ENCODE measurements at places on chromosomes 3 and 15.

DNA sequence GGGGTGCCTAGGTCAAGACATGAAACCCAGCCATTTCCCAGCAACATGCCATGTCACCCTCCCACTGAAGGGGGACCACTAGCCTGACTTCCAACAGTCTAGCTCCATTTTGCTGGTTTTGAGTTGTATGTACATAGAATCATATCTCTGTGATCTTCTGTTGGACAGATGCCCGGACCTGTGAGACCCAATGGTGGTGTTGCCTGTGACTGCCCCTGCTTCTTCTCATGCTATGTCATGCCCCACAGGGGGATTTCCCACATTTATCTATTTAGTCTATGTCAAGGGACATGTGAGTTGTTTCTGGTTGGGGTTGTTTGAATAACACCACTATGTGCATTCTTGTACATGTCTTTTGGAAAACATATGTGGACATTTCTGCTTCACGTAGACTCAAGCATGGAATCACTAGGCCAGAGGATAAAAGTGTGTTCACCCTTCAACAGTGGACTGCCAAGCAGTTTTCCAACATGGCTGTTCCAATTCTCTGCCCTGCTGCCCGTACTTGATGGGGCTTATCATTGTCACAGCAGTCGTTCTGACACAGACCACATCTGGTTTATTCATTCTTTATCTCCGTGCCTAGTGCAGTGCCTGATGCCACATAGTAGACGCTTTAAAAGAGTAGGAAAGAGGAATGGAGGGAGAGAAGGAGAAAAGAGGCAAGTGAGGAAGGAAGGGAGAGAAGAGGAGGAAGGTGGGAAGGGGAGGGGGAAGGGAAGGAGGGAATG lies 114.4 kb downstream of the TPRA1 start:
- no peak for DNase-seq

DNA sequence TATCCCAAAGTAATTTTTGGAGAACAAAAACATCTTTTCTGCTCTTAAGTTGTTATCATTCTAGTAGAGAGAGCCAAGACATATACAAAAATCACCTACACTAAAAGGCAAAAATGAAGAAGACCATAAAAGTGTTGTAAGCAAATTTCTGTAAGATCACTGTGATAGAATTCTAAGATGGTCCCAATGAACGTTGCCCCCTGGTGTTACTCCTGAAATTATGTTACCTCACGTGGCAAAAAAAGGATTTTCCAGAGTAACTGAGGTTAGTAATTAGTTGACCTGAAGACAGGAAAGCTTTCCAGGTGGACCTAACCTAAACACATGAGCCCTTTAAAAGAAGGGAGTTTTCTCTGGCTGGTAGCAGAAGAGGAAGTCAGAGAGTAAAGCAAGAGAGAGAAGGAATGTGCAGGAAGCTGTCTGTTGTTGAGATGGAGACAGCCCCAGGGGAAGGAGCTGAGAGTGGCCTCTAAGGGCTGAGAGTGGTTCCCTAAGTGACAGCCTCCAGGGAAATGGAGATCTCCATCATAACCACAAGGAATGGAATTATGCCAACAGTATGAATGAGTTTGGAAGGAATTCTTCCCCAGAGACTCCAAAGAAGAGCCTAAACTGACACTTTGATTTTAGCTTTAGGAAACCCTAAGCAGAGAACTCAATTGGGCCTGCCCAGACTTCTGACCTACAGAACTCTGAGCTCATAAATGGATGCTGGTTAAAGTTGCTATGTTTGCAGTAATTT lies 205.9 kb downstream of the CD47 start:
- peak; percentile 68 for DNase-seq

GRCh38 chr3:161392853-161393252 lies 21.5 kb upstream of the SPTSSB start:
- DNase-seq: no peak

- peak; percentile 53 for DNase-seq
Observed at GRCh38 chr3:27659279-27660021, 62.7 kb downstream of the EOMES start.

GRCh38 chr15:56772868-56773639 lies 39.7 kb upstream of the ZNF280D start:
- DNase-seq: peak; percentile 19

DNA sequence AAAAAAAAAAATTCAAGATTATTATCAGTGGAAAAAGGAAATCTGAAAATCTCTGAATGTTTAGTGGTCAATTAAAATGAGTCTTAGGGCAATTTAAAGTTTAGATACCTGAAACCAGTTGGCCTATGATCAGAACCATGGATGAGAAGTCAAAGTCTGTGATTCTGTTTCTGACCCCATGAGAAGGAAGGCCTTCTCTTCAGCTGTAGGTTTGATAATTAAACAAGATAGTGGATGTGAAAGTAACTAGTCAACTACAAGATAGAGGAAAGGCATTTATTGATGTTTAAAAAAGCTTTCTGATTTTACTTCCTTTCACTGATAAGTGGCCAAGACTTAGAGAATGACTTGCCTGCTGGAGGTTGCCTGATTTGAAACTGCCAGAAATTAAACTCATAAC lies 8.7 kb downstream of the PLS1 start:
- DNase-seq: no peak

DNA sequence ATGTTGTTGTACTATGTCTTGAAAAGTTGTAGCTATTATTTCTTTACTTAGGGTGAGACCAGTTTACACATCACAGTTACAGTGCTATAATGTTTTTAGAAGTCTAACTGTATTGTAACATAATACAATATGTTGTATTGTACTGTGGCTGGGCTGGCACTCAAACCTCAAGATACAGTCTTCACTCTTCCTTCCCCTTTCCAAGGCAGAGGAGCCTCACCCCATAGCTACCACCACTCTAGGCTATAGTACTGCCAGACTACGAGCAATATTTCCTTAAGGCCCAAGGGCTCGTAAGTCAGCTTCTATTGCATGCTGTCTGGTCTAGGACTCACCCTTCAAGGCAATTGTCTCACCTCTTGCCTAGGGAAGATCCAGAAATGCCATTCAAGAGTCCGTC lies 597.7 kb downstream of the OTOL1 start:
- no peak for DNase-seq

- no peak for DNase-seq
Observed at GRCh38 chr3:184604615-184605290, 43.2 kb downstream of the EPHB3 start.

GRCh38 chr3:196124608-196125007 lies 42.7 kb upstream of the TFRC start:
- DNase-seq: no peak

DNA sequence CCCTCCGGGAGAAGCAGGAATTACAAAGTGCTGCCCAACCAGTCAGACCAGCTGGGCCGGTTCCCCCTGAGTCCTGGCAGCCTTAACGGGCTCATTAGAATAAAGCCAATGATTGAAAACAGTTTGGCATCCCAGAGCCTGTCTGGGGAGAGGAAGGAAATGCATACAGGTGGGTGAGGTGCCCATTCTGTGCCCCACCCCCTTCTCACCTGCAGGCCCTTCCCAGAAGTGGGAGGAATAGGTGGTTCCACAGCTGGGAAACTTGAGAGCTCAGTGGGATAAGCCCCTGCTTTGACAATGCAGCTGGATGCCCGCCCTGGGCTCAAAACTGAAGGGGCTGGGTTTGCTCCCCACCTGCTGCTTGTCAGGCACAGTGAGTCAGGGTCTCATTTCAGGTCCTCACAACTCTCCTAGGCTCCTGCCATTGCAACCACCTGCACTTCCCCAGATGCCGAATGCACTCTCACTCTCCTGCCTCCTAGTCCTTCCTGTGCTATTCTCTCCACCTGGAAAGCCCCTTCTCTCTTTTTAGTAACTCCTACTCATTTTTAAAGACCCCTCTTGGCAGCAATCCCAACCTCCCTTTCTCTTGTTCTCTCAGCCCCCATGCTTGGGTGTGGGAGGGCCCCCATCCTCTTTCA lies 5.5 kb upstream of the BUB1B start:
- no peak for DNase-seq

DNA sequence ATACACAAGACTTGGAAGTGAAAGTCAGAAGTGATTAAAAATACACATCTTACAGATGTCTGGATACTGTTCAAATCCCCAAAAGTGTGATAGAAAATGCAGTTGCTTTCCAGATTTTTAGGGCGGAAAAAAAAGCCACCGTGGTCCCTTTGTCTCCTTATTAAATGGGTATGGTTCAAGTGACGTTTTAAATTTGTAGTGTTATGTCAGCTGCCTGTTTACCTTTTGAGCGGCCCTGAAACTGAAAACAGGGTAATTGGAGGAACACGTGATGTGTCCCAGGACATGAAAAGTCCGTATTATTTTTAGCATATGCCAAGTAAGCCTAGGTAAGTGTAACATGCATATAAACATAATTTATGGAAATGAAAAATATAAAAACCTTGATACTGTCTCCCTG lies 109.0 kb upstream of the PDZRN3 start:
- DNase-seq: no peak

DNA sequence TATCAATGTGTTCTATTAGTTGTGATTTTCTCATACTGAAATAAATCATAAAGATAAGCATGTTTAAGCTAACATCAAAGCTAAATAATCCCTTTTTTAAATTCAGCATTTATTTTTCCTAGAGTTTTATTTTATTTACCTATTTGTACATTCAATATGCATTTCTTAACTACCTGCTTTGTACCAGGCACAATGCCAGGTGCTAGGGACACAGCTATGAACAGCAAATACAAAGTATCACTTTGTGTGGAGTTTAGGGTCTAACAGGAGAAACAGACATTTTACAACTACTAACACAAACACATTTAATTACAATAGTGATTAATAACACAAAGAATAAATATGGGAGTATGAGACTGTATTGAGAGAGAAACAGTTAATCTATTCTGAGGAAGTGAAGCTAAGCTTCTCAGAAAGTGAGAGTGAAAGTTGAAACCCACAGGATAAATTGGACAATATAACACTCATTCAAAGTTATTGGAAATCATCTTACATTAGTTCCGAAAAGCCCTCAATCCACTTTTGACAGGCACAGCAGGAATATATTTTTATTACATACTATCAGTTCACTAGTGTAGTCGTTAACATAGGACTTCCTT lies 159.6 kb downstream of the GBE1 start:
- no peak for DNase-seq

DNA sequence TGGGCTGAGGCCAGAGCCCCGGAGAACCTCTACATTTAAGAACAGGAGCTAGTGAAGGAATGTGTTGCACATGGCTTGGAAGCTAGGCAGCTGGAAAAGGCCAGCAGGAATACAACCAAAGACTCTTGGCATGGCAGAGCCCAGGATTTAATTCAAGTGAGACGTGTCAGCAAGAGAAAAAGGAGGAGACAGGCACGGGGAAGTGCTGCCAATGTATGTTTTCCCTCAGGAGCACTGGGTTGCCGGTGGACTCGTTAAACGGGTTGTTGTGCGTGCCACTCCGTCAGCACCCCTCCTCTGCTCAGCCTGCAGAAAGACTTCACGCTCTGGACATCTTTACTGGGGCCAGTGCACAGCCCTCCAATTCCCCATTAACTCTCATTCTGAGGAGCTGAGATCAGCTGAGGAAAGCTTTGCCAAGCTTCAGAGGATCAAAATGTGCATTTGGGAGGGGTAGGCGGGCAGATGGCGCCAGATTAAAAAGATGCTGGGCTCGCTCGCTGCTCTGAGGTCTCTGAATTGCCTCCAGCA lies 103.7 kb downstream of the PDZRN3 start:
- no peak for DNase-seq

DNA sequence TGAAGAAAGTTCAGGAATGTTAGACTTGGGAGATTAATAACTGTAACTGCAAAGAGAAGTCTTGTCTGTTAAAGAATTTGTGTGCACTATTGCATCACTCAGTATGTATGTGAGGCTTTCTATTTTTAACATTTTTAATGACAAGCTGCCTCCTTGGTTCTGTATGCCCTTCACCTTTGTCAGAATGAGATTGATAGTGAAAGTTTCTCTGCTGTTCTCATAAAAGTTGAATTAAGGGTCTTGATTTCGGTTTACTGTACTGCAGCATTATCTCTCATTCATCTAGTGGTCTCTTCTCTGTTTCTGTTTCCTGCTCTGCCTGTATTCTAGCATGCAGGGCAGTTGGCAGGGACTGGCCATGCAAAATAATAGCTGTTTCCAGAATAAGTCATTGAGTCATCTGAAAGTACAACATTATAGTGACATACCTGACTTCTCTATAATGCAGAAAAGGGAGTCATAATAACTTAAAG lies 454.9 kb downstream of the IL5RA start:
- DNase-seq: no peak

GRCh38 chr3:26064297-26064696 lies 274.4 kb downstream of the OXSM start:
- DNase-seq: no peak

GRCh38 chr15:76011627-76012551 lies at the start of gene NRG4:
TSS of gene NRG4 (minus strand) at chr15:76012424. CDS start at chr15:76011230, 1,194 bp downstream.
- no peak for DNase-seq

- no peak for DNase-seq
Observed at GRCh38 chr3:143856252-143856970, 8.1 kb upstream of the SLC9A9 start.

GRCh38 chr3:76753599-76753998 lies 286.3 kb upstream of the ROBO2 start:
- no peak for DNase-seq

DNA sequence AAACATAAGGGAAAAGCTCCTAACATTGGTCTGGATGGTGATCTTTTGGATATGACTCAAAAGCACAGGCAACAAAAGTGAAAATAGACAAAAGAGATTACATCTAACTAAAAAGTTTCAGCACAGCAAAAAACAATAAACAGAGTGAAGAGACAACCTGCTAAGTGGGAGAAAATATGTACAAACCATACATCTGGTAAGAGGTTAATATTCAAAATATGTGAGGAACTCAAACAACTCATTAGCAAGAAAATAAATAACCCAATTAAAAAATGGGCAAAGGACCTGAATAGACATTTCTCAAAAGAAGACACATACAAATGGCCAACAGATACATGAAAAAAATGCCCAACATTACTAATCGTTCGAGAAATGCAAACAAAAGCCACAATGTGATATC lies 19.0 kb upstream of the NR1I2 start:
- DNase-seq: no peak

- DNase-seq: no peak
Observed at GRCh38 chr3:132378-132777, 64.2 kb upstream of the CHL1 start.
